ENCODE measurements at places on chromosomes 1 and 21.

DNA sequence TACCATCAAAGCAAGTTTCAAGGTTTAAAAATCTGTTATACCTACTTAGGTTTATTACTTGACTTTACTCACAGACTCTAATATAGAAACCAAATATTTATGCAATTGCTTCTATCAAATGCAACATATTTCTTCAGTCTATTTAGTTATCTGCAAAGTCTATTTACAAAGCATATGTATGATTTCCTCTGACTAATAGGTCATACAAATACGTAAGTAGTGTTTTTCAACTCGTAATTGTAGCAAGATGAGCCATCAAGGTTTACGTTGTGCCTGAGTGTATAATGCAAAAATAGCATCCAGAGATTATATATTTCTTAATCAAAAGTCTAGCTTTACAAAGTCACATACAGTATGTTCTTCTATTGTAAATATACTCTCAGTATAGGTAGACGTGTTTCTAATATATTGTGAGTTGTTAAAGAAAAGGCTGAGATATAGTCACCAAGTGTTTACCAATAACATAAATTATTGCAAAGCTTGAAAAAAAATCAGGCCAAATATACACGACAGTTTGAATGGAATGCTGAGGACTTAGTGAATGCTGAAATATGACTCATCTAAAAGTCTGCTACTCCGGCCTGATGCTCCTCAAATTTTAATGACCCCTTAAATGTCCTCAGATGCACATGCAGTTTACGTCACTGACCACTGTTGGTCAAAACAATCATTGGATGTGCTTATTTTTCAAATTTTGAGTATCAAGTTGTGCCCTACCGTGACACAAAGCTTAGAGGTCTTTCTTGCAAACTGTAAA is 48.4 kb downstream of the ADAMTS5 start:
- DNase-seq: no peak

- DNase-seq: no peak
Measured at GRCh38 chr1:35573198-35574124, at the start of gene TFAP2E. Gene TFAP2E (plus strand): TSS chr1:35573314. CDS start chr1:35573578, 264 bp downstream.

DNA sequence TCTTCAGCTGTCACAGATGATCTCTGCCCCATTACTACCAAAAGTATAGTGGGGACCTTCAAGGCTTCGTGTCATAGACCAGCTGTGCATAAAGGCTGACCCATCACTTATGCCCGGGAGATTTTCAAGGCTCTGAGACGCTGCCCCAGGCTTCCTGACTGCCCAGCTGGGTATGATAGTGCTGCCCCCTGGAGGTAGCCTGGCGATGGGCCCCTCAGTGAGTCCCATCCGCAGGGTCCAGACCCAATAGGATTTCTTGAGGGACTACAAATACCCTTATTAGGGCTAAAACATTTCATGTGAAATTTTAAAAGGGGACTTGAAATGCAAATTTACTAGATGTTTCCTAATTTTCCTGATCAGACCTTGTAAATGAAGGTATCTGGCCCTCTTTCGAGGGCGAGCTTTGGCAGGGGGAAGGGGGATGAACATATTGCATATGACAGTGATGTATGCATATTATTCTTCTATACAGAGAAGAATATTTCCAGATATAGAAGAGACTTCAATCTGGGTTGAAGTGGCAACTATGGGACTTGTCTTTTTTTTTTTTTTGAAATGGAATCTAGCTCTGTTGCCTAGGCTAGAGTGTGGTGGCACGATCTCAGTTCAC is 11.7 kb upstream of the FCMR start:
- DNase-seq: peak; percentile 69

GRCh38 chr1:55213151-55213884 is 1.8 kb downstream of the USP24 start:
- no peak for DNase-seq

DNA sequence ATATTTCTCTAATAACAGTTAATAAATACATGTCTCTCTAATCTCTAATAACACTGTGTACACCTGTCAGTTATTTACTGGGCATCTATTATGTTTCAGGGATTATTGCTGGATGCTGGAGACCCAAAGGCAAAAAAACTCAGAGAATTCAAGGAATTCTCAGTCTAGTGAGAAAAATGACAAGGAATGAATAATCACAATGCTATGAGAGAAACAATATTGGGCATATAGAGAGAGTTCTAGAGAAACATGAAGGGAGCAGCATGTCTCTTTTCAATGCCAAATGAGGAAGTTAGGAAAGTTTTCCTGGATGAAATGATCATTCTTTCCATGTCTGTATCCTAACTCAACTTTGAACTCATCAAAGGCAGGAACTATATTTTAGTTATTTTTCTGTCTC is 82.8 kb downstream of the TNFSF18 start:
- DNase-seq: no peak

DNA sequence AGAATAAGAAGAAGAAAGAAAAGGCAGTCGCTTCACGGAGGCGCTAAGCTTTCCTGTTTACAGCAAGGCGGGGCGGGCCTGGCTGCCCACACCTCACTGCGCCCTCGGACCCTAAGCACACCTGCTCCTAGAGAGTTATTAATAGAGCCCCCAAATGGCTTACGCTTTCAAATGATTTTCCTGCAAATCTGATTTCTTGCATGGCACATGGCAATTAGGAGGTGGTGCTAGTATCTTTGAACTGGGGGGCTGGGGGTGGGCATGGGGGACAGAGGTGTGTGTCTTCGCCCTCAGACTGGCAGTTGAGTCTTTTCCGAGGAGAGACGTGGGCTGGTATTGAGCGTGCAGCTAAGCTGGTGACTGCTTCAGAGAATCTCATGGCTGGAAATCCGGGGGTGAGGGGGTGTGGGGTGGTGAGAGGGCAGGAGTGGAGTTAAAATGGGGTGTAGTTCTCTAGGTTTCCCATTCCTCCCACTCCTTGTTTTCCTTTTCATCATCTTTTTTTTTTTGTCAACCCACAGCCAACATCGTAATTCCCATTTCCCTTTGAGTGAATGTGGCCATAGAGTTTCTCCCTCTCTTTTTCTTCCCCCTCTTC is 1.3 kb downstream of the S1PR1 start:
- peak; percentile 69 for DNase-seq

- no peak for DNase-seq
Measured at GRCh38 chr1:52337439-52337838, 28.6 kb downstream of the CC2D1B start.

DNA sequence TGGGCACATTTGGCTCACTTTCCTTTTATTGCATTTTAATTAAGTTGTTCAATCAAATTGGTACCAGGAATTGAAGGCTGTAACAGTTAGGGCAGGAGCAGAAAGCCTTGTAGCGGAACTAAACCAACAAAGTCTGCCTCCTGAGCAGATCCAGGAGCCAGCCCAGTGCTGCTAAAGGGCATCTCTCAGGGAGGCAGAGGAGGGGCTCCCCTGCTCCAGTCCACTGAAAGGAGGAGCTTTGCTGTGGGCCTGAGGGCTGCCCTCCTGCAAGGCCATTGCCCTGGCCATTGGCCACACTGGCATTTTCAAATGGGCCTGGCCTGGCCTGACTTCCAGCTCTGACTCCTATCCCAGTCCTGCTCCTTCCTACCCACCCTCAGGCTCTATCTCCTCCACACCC is 3.7 kb upstream of the TRABD2B start:
- DNase-seq: no peak

DNA sequence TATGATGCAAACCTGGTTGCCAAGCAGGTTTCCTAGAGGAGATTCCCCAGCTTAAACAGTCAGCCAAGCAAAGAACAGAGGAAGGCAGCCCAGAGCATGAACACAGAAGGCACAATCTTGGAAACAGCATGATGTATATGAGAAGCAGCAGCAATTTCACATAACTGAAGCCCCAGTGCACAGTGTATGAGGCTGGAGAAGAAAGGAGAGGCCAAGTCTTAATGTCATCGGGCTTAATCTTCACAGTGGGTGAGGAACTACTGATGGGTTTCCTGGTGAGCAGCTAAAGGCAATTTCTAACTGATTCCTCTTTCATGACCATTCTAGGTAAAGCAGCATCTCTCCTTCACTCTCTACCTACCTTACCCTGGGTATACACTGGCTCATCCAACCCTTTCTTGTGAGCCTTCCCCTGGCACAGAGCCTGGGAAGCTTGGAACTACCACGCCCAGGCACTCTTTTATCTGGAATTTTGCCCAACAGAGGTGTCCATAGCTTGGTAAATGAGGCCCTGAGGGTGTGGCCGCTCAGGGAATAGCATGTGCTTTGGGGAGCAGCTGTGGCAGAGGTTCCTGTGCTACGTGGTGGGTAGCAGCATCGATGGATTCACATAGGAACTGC is 22.0 kb downstream of the FYB2 start:
- no peak for DNase-seq

All from activated CD4-positive, alpha-beta T cell treated with anti-CD3 and anti-CD28 coated beads, Interleukin-2, amount 50 U/mL, for 4 hours (primary cell).